Ovary (tissue), 10 donors: ENCODE measurements at places on chromosomes 5 and 9. TPM values are rescaled to one million over a fixed set of nuclear protein-coding genes. Genes with fewer than 3 reads are reported as not detected.

The FAM221B gene
- not detected for polyA plus RNA-seq

The TICAM2 gene
- polyA plus RNA-seq, result 2.2 TPM

The NAIP gene
- polyA plus RNA-seq, result 4.0 TPM

The TRAF1 gene
- 6.2 TPM for polyA plus RNA-seq

The OBP2B gene
- polyA plus RNA-seq, result not detected

The NMUR2 gene
- polyA plus RNA-seq, result 0.13 TPM

The SAXO1 gene
- 0.07 TPM for polyA plus RNA-seq

The SPINK13 gene
- polyA plus RNA-seq, result not detected

The CDC14B gene
- polyA plus RNA-seq, result 14.9 TPM

The LNPEP gene
- polyA plus RNA-seq, result 14.2 TPM

The TXNDC8 gene
- polyA plus RNA-seq, result not detected

The MAP3K1 gene
- polyA plus RNA-seq, result 12.2 TPM

The GABRA6 gene
- polyA plus RNA-seq, result not detected

The OSTF1 gene
- polyA plus RNA-seq, result 16.3 TPM

The PCDHB11 gene
- 3.2 TPM for polyA plus RNA-seq

The COL23A1 gene
- 0.17 TPM for polyA plus RNA-seq

The SOHLH1 gene
- polyA plus RNA-seq, result 0.36 TPM

The SVEP1 gene
- polyA plus RNA-seq, result 1.2 TPM

The FGF1 gene
- polyA plus RNA-seq, result 3.6 TPM

The PTPN3 gene
- 0.59 TPM for polyA plus RNA-seq
